Stimulated activated CD8-positive, alpha-beta memory T cell treated with anti-CD3 and anti-CD28 coated beads, Interleukin-7, amount 100 ng/mL, for 1 hour (primary cell): ENCODE measurements at places on chromosomes 12 and 14.

GRCh38 chr12:113831016-113831415 is 135.1 kb downstream of the RBM19 start:
- no peak for DNase-seq

GRCh38 chr14:105314287-105315200 is at the start of gene PACS2:
Gene PACS2, plus strand, starts transcription at chr14:105314748. Its CDS starts 171 bp downstream, at chr14:105314919.
- peak; percentile 51 for DNase-seq

DNA sequence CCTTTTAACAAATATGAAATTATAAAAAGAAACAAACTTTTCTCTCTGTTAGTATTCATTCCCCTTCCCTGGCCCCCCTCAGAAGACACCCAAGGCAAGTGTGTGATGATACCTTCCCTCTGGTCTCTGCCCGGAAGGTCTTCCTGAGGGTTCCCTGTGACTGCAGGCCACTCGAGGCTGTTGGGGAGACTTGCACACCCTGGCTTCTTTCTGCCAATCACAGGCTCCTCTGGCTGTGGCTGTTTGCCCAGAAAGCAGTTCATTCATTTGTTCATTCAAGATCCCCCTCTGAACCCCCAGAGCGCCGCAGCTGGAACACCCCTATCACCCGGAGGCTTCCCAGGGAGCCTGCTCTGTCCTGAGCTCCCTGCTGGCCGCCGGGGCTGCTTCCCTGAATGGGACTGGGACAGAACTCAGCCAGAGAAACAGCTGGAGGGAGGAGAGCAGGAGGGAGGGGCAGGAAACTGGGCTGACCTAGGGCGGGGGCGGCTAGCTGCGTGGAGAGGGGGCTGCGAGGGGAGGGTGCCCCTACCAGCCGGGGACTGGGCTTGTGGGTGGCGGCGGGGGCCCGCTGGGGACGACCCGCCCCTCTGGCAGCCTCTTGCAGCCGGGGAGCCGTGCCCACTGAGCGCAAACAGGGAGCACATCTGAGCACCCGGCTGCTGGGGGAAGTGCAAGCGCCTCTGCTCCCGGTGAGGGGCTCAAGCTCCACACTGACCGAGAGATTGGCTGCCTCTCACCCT is at the start of gene CMKLR1:
TSS of gene CMKLR1 (minus strand) at position 397 of the 743 bp plus-strand sequence. CDS start 45,720 bp downstream, outside the sequence.
- DNase-seq = no peak

DNA sequence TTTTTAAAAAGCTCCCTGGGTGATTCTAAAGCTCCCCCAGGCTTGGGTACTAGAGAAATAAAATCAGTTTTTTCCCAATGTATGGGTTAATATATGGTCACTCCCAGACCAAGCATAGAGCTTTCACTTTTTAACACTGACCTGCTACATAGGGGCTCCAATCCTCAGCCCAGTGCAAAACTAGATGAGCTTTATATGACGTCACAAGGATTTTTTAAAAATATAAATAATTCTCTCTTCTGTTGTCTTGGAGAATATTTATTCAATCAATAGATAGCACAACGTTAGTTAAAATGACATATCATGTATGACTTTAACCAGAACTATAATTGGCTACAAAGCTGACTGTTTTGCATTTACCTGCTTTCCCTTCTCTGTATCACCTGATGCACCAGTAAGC is 137.9 kb upstream of the TMCC3 start:
- DNase-seq = no peak

GRCh38 chr14:101917413-101918017 is 46.9 kb upstream of the DYNC1H1 start:
- DNase-seq = no peak

DNA sequence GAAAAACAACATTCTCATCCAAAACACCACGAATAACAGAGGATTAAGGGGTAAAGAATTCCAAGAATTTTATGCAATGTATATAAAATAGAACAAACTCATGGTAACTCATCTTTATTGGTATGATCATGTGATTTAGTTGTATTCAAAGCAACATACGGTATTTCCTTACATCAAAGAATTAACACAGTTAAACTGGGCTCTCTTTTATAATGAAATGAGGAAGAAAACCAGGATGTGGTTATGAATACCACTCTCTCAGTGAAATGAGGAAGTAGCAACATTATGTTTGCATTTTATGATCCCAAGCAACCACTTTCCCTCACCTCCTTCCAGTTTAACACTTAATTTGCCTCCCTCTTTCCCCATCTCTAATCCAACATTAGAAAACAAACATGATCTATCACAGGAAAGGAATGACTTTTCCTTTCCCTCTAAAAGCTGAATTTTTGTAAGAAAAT is 22.9 kb downstream of the SPTLC2 start:
- no peak for DNase-seq

DNA sequence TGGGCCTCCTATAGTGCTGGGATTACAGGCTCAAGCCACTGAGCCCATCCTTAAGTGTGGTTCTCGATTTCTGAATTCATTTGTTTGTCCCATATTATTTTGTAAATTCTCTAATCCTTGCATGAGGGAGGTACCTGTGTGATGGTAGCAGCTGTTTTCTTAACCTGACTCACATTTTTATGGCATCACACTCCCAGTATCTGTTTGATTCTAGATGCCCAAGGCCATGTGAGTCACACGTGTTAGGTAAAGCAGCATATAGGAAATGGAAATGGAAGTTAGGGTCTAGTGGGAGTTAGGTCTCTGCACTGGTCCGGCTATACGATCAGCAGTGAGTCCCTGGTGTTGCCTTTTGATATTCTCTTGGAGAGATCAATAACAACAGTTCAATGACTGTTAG is 198.1 kb downstream of the ERC1 start:
- no peak for DNase-seq

- DNase-seq = no peak
Observed at GRCh38 chr12:42976620-42977019, 387.1 kb upstream of the PRICKLE1 start.

- DNase-seq = no peak
Observed at GRCh38 chr12:96198965-96199364, 4.8 kb downstream of the ELK3 start.

DNA sequence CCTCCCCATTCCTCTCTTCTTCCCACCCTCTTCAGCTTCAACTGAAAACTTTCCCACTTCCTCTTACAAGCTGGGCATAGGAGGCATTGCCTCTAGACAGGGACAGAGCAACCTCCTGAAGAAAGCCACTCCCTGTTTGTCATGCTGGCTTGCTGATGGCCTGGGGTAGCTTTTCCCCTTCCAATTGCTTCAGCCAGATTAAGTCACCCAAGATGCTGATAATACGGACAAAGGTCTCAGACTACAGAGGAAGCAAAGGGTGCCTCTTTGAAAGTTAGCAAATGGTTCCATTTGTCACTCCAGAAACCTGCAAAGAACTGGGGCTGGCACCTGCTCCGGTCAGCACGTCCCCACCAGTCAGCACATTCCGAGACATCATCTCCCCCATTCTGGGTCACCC is 6.0 kb downstream of the KRT2 start:
- no peak for DNase-seq

- no peak for DNase-seq
Observed at GRCh38 chr14:91956616-91957015, 9.1 kb upstream of the FBLN5 start.

- DNase-seq = no peak
Observed at GRCh38 chr12:123142921-123143735, 7.8 kb downstream of the PITPNM2 start.

- no peak for DNase-seq
Observed at GRCh38 chr12:31867292-31867691, 91.9 kb upstream of the RESF1 start.

DNA sequence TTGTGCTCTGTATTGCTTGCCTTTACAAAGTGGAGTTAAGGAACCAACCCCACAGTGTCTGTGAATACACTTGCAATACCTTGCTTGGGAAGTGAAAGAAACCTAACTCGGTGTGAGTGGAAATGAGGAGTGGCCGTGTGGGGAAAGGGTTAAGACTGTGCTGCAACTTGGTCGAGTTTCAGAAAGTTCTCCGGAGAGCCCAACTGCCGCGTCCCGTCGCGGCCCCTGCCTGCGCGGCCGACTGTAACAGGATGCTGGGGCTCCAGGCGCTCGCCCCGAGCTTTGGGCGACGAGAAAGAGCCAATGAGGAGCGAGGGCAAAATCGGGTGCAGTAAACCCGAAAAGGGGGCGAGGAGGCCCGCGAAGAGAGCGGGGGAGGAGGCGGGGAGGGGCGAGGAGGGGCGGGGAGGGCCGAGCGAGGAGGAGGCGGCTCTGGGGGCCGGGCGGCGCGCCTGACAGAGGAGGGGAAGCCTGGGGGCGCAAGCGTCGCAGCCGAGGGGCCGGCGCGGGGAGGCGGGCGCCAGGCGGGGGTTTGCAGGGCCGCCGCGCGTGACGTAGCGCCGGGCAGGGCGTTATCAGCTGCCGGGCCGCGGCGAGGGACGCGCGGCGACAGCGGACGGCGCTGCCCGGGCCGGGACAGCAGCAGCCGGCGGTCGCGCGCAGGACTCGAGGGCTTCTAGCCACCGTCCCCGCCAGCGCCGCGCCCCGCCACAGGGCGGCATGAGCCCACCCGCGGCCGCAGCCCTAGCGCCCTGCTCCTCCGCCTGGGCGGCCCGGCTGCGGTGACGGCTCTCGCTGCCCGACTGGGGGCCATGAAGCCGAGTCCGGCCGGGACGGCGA is at the start of gene DACT1:
TSS of gene DACT1 (plus strand) at position 572 of the 840 bp plus-strand sequence. CDS start at position 813, 241 bp downstream.
- DNase-seq = no peak

DNA sequence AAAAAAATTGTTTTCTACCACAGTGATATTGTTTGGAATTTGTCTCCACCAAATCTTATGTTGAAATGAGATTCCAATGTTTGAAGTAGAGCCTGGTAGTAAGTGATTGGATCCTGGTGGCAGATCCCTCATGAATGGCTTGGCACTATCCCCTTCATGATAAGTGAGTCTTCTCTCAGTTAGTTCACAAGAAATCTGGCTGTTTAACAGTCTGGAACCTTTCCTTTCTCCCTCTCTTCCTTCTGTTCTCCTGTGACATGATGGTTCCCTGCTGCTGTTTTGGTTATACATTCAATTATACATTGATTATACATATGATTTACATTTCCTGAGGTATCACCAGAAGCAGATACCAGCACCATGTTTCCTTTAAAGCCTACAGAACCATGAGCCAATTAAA is 442.2 kb downstream of the SLC6A15 start:
- DNase-seq = no peak

GRCh38 chr12:57152639-57153038 is 5.2 kb upstream of the LRP1-AS start:
- no peak for DNase-seq

GRCh38 chr12:92615703-92616102 is 87.1 kb upstream of the PLEKHG7 start:
- DNase-seq = no peak

GRCh38 chr12:16331998-16332397 is 15.4 kb upstream of the MGST1 start:
- no peak for DNase-seq

GRCh38 chr14:94058128-94058673 is 22.8 kb downstream of the DDX24 start:
- no peak for DNase-seq

DNA sequence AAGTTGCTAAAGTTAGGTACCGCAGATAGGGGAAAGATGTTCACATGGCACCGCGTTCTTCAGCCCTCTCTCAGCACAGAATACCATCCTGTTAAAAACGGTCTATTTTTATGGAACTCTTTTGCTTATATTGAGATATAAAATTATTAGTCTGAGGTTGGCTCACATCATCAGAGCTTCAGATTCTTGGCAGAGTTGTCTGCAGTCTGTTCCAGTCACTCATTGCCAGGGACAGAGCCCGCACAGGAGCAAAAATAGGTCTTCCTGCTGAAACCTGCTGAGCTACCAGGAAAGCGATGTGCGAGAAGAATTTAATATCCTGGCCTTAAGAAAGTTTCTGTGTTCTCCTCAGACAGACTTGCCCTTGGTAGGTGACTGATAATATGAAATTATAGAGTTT is 249.8 kb downstream of the VRK1 start:
- DNase-seq = no peak

- no peak for DNase-seq
Observed at GRCh38 chr12:7750350-7750749, 3.2 kb upstream of the CLEC4C start.

GRCh38 chr12:43277651-43278540 is 274.1 kb downstream of the ADAMTS20 start:
- no peak for DNase-seq

- no peak for DNase-seq
Observed at GRCh38 chr14:101891471-101891870, 72.9 kb upstream of the DYNC1H1 start.

DNA sequence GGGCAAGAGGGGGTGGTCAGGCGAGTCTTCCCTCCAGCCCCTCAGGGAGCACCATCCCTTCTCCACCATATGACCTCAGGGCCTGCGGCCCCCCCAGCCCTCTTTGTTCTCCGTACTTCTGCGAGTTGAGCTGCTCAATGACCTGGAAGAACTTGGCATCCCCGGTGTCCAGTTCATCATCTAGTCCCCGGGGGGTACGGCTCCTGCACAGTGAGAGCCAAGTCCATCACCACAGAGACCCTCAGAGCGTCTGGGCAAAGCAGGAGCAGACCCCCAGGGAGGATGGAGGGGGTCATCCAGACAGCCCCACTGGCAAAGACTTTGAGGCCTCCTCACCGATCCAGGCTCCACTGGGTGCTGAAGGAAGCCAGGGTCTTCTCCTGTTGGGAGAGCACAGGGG is 8.9 kb downstream of the ADCY4 start:
- DNase-seq = no peak

DNA sequence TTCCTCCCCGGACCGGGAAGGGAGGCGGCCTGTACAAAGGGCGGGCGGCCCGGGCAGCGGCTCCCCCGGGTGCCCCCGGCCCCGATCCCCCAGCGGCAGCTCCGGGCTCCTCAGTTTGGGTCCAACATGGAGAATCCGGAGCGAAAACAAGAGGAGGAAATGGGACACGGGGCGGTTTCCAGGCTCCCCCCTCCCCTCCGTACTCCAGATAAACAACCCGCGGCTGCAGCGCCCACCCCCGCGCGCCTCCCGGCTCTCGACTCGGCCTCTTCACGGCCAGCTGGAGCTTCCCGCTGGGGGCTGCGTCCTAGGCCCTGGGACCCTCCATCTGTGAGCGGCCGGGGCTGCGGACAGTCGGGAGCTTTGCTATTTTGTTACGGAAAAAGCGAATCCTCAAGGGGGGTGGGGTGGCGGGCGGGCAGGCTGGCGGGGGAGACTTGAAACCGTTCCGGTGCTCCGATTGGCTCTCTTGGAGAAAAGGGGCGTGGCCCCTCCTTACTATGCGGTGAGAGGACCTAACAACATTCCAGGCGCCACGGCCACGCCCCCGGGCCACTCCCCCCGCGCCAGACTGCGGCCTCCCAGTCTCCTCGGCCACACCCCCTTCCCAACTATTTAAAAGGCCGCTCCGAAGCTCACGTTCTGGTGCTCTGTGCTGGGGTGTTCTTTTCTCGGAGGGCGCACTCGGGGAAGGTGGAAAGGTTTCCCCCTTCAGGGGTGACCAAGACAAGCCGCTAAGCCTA is at the start of gene CTDSP2:
TSS of gene CTDSP2 (minus strand) at position 153 of the 743 bp plus-strand sequence. CDS start 294 bp downstream, outside the sequence.
- peak; percentile 73 for DNase-seq

DNA sequence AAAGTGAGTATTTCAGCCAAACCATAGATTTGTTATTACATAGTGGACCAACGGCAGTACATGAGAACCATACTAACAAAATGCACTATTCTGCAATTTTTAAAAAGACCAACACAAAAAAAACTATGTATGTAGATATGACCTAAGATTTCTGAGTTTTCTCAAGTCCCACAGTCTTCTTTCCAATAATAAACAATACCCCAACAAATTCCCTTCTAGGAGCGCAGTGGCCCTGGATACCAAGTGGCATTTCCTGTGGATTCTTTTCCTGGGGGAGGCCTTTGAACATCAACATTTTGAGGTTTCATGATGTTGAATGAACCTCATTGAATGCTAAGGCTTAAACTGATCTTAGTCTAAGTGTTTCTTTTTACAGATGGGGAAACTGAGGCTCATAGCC is 210.5 kb downstream of the BCAT1 start:
- no peak for DNase-seq

- DNase-seq = no peak
Observed at GRCh38 chr12:49304161-49304560, 9.2 kb downstream of the PRPH start.

GRCh38 chr12:124847113-124848074 is 16.3 kb downstream of the SCARB1 start:
- no peak for DNase-seq
